Upper lobe of left lung (tissue), 6 donors: ENCODE measurements at places on chromosomes 4 and X. TPM values are rescaled to one million over a fixed set of nuclear protein-coding genes. Genes with fewer than 3 reads are reported as not detected.

FRAS1 gene
- 4.3 TPM for total RNA-seq

CDKL5 gene
- total RNA-seq: 17.8 TPM

AKAP4 gene
- not detected for total RNA-seq

BTK gene
- 81.7 TPM for total RNA-seq

GRCh38 chr4:85372966-85373365 lies 102.0 kb upstream of the ARHGAP24 start:
- DNase-seq: no peak

- no peak for DNase-seq
Measured at GRCh38 chr4:167114416-167114971, 119.8 kb downstream of the SPOCK3 start.

DNA sequence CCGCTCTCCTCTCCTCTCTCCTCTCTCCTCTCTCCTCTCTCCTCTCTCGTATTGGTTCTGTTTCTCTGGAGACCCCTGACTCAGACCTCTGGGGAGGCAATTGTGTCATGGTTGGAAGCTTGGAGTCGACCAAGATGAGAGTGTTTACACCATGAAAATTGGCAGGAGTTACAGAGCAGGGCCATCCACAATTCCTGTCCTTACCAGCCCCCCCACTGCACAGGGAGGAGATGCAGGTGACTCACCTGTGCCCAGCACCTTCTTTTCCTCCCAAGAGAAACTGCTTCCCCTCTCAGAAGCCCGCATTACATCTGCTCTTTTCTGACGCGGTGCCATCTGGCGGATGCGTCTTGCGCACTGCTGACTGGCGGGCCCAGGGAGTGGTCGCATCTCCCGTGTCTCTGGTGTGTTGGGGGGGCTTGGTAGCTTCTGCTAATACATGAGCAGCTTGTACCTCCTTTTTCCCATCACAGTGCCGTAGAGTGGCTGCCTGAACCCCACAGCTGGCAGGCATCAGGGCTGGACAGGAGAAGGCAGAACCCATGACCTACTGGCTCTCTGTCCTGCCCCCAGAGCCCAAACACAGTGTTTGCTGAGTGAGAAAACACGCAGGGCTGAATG lies 31.4 kb upstream of the GPR78 start:
- peak; percentile 52 for DNase-seq

DNA sequence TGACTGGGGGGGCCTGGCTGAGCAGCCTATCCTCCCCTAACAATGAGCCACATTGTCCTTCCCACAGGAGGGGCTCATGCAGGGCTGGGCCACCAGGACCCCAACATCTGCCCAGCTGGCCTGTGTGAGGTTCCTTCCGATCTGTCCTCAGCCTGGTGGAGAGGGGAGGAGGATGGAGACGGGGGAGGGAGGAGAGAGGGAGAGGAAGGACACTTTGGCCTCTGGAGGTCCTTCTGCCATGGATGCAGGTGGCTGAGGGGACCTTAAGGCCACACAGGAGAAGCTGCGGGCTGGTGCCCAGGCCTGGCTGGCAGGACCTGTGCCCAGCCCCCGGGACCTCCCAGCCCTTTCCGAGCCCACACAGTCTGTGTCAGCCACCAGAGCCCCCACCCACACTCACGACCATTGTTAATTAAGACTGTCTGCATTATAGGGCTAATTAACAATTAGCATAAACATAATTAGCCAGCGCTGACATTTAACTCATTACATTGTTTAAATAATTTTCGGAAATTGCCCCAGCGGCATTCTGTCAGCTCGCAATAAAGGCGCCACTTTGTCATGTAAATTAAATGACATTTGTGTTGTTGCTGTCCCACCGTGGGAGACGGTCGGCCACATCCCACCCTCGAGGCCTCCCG lies 53.0 kb upstream of the NKX1-1 start:
- no peak for DNase-seq

- no peak for DNase-seq
Measured at GRCh38 chr4:19711871-19712270, 539.8 kb upstream of the SLIT2 start.

GRCh38 chr4:1086011-1086410 lies 27.4 kb downstream of the RNF212 start:
- no peak for DNase-seq

DNA sequence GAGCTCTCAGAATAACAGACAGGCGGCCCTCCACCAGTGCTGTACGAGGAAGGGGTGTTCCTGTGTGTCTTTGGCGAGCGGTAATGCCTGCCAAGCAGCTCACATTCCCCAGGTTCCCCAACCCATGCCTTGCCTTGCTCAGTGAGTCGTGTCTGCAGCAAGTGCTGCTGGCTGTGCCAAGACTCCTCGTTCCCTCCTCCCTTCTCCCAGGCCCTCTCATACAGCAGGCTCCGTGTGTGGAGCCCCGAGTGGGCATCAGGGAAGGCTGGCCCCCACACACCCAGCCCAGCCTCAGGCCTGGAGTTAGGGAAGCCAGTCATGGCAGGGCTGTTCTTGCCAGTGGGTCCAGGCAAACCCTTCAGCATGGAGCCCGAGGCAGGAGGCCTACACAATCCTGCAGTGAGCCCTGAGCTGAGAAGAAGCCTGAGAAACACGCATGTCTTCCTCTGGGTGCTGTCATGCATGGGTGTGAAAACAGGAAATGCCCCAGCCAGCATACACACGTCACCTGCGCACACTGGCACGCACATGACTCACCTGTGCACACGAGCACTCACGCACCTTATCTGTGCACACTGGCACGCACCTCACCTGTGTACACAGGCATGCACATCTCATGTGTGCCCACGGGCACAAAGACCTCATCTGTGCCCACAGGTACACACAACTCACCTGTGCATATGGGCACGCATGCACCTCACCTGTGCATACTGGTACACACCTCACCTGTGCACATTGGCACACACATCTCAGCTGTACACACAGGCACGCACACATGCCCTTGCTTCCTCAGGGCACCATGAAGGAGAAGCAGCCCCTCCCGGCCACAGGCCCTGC lies 238.7 kb downstream of the DHRSX start:
- no peak for DNase-seq

GRCh38 chrX:143633461-143634308 lies 2.2 kb downstream of the SLITRK4 start:
- DNase-seq: no peak

DNA sequence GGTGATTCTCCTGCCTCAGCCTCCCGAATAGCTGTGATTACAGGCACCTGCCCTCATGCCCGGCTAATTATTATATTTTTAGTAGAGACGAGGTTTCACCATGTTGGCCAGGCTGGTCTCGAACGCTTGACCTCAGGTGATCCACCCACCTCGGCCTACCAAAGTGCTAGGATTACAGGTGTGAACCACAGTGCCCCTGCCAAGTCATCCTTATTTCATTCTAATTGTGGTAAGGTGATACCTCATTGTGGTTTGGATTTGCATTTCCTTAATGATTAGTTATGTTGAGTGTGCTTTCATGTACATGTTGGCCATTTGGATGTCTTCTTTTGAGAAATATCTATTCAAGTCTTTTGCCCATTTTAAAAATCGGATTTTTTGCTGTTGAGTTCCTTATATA lies 93.0 kb downstream of the USP9X start:
- DNase-seq: no peak

- no peak for DNase-seq
Measured at GRCh38 chrX:107454302-107454701, 4.8 kb downstream of the FRMPD3 start.

DNA sequence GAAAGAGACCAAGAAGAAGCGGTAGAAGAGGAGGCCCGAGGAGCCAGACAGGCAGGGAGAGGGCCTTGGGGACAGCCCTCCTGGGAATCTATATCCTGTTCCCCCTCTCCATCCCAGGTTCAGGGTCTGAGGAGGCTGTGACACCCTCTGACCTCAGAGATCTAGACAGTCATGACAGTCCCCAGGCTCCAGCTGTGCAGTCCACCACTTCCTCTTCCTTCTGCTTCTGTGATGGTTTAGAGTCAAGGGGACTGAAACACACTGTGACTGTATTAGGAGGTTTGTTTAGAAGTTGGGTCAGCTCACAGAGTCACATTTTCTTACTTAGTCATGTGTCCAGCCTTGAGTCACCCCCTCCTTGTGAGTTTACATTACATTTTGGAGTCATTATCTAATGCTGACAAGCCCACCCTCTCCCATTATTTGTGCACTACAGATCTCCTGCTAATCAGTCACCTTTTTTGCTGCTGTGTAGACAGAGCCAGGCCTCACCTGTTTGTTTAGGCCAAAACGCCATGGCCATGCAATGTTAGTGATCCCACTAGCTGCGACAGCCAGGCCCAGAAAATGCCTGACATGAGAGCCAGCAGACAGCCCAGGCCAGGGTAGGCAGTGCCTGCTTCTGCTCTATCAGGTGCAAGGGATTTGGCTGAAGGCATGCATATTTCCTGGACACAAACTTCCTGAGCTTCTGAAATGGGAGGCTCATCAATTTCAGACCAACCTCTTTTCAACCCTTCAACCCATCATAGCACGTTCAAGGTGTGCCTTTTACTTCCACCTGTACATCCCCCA lies 26.0 kb downstream of the MANBA start:
- no peak for DNase-seq
